ENCODE measurements at places on chromosomes 7 and 10.

DNA sequence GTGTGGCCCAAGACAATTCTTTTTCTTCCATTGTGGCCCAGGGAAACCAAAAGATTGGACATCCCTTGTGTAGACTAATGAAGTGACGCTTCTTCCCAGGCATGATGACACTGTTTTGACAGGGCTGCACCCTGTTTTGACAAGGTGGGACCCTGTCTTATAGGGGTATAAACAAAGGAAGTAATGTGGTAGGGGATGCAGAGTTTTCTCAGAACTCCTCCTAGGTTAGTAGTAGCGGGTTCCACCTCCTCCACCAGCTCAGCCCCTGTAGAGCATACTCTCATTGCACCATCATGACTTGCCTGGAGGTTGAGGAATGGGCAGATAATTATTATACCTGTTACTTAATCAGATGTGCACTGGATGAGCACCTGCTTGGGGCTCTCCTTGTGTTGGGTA is 123.1 kb downstream of the CCNY start:
- no peak for DNase-seq

DNA sequence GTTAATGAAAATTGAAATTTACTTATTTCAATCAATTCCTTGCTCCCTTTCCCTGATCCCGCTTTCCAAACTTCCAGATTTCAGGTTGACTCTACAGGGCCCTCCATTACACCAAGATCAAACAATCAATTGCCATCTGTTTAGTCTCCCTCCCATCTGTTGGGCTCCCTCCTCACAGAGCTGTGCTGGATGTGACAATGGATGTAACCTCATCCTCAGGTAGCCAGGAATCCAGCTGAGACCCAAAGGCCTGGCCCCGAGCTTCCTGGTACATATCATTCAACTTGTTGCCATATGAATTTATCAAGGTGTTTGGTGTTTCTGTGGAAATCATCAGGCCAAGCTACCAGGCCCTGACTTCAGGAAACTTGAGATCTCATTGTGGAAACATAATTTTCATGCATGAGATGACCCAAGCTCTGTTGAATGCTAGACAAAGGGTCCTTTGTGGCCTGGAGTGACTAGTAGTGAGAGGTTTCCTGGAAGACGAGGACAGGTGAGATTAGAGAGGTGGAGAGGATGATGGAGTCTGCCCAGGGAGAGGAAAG is 148.6 kb upstream of the PDE1C start:
- no peak for DNase-seq

- no peak for DNase-seq
These were observed 544.9 kb upstream of the ADARB2 start for GRCh38 chr10:2282202-2282601.

- DNase-seq, result no peak
These were observed 25.2 kb upstream of the ADAMTS14 start for GRCh38 chr10:70647086-70647485.

DNA sequence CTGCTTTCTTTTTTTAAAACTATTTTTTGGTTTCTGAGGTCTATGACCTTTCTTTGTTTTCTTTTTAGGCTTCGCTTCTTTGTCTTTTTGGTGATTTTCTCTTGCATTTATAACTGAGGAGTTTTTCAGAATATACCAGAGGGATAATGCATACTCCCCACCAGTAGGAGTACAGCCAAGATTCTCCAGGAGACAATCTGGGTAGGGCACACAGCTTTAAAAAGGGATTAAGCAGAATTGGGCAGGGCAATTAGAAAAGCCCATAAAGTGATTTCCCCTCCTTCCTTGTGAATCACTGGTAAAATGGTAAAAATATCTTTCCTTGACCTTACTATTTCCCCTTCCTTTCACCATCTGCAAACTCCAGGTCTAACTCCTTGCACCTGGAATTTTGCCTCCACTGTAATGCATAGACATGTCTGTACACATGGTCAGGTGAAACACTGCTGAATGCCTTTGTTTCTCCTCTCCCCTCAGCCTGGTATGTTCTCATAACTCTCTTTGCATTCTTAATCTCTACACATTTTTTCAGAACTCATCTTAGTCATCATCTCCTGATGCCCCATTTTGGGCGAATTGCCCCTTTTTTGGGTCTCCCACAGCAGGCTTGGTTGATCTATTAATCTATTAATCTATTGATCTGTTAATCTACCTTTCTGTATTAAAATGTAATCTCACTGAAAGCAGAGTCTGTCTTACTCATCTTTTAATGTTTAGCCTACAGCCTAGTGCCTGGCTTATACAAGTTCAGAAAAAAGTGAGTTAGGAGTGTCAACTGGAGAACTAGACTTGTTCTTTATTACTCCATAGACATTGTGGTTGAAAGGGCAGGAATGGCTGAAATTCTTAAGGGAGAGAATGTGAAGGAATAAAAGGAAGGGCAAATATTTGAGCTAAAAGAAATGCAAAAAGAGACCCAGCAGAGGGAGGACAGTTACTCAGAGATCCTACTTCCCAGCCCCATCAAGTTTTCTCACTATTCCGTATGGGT is 64.6 kb downstream of the MDFIC start:
- DNase-seq, result no peak

- no peak for DNase-seq
These were observed 73.3 kb upstream of the AGK start for GRCh38 chr7:141477865-141478264.

- no peak for DNase-seq
These were observed 9.2 kb upstream of the ZNF22 start for GRCh38 chr10:44991571-44991970.

DNA sequence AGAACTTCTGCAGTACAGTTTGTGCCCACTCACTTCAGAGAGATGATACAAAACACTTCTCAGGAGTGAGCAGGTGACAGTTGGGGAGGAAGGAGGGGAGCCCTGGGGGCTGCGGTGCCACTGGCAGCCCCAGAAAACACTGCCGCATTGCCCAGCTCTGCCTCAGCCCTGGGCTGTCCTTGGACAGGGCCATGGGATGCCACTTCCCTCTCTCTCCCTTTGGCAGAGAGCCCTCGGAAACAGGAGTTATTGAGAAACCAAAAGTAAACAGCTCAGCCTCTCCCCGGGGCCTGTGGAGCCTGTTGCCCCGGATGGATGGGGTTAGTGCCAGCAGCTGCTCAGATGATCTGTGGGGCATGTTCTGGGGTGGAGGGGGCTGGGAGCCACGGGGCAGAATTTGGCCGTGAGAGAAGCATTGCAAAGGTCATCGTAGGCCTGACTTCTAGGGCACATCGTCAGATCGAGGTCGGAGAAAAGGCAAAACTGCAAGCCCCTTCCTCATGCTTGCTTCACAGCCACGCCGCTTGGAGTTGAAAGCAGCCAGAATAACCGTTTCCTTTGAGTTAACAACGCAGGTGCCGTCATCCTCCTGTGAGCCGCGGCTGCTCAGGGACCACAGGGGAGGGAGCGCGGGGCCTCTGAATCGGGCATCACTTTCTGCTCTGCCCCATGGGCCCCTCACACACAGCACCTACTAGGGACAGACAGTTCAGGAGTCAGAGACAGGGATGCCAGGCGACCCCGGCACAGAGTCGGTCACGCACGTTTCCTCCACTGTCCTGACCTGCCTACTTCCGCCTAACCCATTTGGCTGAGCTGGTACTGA is 256.4 kb downstream of the CAMK1D start:
- peak; percentile 51 for DNase-seq

DNA sequence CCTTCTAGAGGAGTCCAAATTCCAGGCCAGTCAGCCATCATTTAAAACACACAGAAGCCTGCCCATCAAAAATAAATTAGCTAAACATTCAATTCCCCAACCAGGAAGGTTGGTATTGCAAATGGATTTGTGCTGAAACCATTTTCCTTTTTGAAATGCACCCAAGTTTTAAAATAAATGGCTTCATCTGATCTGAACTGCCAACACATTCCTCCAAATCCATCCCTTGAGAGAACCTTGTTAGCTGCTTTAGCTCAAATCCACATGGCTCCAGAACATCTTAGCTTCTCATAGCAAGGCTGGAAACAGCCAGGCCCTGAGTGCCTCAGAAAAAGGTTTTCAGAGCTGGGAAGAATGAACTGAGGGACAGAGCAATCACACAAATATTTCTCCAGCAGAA is 306.3 kb downstream of the FZD1 start:
- DNase-seq, result no peak

DNA sequence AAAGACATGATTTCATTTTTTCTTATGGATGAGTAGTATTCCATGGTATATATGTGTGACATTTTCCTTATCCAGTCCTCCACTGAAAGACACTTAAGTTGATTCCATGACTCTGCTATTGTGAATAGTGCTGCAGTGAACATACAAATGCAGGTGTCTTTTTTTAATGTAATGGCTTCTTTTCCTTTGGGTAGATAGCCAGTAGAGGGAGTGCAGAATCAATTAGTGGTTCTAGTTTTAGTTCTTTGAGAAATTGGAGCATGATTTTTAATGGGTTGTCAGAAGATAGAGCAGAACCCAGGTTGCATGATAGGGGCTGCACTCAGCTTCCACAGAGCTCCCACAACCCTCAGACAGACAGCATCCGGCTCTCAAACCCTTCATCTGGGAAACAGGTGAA is 152.9 kb upstream of the PLXDC2 start:
- no peak for DNase-seq

DNA sequence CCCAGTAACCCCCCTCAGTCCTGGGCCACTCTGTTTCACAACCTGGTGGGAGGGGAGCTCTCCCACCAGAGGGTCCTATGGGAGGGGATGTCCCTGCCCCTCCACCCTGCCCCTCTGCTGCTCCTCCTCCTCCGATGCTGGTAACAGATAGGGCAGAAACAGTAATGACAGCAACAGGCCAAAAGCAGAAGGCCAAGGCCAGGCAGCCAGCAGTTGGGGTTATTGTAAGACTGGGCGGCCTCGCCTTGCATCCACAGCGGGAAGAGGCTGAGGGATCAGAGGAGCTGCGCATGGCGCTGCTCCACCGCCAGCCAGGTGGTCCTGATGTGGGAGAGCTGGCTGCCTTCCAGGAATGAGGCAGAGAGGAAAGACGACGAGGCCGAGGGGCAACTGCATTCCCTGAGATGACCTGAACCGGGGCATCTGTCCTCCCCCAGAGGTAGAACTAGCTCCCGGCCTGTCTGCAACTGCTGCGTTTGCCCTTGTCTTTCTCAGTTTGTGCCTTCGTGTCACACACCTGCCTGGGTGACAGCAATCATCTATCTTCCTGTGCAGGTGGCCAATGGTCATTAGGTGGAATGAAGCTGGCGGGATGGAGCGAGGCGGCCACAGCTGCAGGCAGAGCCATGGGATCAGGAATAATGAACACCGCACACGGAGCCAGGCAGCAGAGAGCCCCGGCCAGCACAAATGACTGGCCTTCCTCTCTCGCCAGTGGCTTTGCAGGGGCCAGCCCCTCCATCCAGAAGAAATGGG is 54.0 kb upstream of the CACUL1 start:
- no peak for DNase-seq

- DNase-seq, result no peak
These were observed 19.7 kb downstream of the CALML5 start for GRCh38 chr10:5479481-5480161.

DNA sequence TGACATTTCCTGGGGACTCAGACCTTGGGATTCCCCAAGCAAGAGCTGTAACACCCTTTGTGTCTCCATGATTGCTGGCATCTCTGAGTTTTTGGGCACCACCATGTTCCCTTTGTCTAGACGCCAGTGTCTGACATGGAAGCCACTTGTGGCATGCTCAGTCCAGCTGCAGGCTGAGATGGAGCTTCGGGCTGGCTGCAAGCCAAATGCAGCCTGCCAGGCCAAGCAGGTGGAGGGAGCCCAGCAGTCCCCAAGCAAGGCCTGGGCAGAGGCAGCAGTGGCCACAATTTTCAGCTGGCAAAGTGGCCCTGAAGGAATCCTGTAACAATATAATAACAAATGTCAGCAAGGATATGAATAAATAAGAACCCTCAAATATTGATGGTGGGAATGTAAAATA is 86.2 kb upstream of the ABCB5 start:
- DNase-seq, result no peak

DNA sequence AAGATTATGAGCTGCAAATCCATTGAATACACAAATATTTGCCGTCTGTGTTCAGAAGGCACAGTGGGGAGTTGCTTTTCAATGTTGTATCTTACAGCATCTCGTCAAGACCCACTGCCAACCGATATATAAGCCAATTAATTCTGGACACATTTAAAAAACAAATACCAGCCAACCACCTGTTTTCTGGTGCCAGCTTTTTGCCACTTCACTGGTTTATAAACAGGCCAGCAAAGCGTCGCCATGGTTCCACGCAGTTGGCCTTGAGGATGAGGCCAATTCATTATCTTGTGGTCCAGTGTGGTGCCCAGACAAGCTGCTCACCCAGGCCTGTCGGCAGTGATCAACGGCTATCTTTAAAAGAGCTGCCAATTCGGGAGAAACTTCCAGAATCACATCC is 321.0 kb downstream of the TCERG1L start:
- no peak for DNase-seq

DNA sequence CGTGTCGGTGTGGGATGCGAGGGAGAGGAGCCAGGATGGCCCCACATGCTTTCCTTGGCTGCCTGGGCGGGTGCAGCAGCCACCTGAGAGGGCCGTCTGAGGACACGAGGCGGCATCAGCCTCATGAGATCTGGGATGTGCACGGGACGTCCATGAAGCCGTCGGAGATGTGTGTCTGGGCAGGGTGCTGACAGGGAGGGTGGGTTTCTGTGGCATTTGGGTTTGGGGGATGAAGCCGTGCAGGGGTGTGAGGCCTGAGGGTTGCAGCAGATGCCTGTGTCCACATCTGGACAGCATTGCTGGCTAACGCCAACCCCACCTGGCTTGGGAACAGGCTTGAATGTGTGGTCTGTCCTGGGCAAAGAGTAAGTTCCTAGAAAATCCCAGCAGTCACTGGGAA is 179.5 kb downstream of the DNAJB6 start:
- peak; percentile 2 for DNase-seq

- DNase-seq, result no peak
These were observed 239.8 kb downstream of the ETV1 start for GRCh38 chr7:13749636-13750035.

GRCh38 chr7:149216402-149216801 is 21.1 kb downstream of the ZNF282 start:
- DNase-seq, result no peak

DNA sequence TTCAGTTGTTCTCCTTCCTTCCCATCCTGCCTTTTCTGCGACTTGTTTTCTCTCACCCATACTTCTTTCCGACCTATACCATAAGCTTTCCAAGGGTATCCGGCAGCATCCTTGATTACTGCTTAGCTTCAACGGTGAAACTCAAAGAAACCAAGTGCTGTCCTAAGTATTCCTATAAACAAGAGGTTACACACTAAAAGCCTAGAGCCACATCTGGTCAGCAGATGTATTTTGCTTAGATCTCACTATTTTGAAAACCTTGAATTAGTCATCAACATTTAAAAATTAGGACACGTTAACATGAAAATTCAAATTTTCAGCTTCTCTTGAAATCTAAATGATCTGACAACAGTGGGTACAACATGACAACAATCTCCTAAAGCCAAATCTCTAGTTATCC is 20.0 kb downstream of the ARHGAP21 start:
- no peak for DNase-seq

GRCh38 chr10:69802424-69803161 is 887 bp downstream of the COL13A1 start:
- DNase-seq, result no peak
